ENCODE measurements at places on chromosomes 16 and 17.

GRCh38 chr16:79334127-79334526 lies 266.4 kb downstream of the MAF start:
- DNase-seq, result no peak

DNA sequence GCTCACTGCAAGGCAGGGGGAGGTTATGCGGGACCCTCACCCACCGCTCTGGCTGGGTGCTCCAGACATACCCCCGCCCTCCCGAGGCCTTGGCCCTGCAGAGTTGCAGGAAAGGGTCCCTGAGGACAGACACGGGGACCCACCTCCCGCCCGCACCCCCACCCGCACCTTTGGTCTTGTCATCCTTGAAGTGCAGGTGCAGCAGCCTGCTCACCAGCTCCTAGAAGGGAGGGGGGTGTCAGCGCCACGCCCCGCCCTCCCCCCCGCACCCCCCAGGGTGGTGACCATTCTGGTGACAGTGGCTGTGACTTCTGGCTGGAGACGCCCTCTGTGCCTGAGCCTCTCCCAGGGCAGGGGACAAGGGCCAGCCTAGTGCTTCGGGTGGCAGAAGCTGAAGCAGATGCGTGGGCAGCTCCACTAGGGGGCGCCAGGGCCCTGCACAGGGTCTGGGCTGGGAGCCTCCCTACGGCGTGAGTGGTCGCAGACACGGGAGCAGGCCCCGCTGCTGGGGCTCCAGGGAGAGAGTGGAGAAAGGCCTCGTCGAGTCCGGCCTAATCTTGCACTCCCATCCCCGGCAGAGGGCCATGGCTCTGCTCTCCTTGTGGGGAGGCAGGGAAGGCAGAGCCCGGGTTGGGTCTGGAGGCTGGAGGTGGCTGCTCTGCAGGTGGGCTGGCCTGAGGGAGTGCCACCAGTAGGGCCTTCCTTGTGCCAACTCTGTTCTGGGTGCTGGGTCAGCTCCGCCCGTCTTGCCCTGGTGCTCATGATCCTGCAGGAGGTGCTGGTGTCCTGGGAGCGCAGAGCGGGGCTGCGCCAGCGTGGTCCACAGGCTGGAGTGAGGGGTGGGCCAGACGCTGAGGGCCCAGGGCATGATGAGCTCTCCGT lies 2.7 kb downstream of the CENPX start:
- DNase-seq, result peak; percentile 76

DNA sequence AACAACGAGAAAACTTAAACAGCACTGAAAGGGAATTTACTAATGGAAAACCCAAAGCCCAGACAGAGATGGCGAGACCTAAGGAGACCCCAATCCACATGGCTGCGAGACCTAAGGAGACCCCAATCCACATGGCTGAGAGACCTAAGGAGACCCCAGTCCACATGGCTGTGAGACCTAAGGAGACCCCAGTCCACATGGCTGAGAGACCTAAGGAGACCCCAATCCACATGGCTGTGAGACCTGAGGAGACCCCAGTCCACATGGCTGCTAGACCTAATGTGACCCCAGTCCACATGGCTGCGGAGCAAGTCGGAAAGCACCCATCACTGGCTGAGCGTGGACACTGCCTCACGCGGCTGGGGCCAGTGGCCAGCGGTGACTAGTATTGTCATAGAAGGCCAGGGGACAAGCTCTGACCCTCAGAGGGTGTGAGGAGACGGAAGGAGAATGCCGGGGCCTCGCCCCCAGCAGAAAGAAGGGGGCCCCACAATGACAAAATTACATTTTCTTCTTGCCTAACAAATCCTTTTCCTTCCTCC lies 241.8 kb downstream of the C16orf95 start:
- no peak for DNase-seq

- DNase-seq, result no peak
Observed at GRCh38 chr16:78310196-78310595, 210.7 kb downstream of the WWOX start.

Measured in GM12865 (cell line).